ENCODE measurements at places on chromosomes 7 and 10.
A peak's percentile ranks its signal among the peaks of the same experiment; 100 is the strongest.

- peak; percentile 64 for DNase-seq
Observed at GRCh38 chr7:98250789-98251188, 1.2 kb downstream of the TECPR1 start.

DNA sequence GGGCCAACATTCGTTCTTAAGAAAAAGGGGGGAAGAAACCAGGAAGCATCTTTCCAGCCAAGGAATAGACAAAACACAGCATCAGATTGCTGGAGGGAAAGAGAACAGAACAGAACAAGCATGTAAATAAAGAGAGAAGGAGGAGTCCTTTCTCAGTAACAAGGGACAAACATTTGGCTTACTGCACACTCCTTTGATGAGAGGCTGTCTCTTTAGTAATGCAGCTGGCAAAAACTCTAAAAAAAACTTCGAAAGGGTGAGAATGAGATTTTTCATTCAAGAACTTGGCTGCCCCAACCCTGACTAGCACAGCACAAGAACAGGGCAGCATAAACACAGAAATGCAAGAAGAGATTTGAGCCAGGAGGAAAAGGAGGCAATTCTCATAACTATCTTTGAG, 38.9 kb upstream of the IL6 start:
- no peak for DNase-seq

DNA sequence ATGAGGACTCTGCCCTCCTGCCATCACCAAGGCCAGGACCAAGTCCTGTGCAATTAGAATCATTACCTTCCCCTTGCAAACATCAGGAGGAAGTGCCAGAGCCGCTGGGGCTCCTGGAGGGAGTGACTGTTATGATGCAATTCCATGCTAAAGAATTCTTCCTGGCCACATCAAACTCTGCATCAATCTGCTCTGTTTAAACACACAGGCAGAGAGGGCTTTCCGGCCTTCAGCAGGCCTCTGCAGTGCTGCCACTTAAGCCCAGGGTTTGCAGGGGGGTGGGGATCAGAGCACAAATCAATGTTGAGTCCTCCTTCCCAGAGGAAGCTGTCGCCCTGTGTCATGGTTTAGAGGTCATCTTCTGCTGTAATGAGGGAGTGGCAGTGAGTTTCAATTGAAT, 58.1 kb downstream of the CTBP2 start:
- no peak for DNase-seq

GRCh38 chr10:113267619-113268562, 285.0 kb upstream of the HABP2 start:
- no peak for DNase-seq

DNA sequence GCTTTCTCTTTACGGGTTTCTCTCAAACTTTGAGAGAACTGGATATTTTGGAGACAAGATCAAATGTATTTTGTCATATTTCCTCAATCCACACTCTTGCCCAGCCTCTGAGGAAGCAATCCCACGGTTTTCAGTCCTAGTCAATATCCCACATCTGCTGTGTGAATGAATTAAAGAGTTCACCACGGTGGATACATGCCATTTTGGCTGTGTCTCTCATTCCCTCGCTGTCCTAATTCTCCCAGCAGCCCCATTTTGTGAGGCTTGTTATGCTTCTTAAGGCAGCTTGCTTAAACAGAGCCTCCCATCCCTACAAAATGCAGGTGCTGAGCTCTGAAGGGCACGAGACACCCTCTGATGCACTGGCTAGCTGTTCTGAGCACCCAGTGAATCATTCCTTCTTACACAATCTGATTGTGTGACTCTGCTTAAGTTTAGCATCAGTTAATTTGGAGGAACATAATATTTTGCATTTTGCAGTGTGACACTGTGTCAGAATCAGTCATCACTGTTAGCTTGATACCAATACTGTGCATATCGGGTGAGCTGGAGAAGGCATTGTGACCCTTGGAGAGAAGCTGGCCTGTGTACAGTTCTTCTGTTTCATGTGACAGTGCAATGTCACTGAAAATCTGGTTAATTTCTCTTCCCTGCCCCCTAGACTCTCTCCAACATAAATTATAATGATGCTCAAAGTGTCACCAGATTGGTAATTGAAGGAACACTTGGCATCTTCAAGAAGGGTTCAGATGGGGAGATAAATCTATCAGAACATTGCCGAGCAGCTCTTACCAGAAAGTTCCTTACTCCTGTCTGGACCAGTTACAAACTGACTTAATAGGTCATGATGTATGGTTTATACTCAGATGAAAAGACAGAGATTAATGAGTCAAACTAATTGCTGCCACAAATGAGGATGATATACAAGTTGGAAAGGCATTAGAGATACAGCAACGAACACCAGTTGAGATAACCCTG, 103.7 kb upstream of the AOAH start:
- DNase-seq: no peak

DNA sequence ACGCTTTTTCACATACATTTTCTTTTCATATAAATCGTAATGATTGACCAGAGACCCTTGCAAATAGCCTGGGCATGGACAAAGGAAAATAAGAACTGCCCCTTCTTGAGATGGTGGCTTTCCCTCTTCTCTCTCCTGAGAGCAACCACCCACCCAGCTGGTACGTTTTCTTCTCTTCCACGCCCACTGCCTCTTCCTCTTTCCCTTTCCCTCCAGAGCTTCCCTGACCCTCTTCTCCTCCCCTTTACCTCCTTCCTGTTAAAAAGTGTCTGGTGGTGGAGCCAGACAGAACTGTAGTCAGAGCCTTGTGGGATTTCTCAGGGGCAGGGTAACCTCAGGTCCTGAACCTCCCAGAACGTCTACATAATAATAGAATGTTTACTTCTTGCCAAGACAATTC, 23.2 kb downstream of the GPR141 start:
- DNase-seq: no peak

GRCh38 chr7:27102581-27103442, at the start of gene HOXA2:
TSS of gene HOXA2 (minus strand) at chr7:27102683. CDS start at chr7:27102500, 183 bp downstream.
- no peak for DNase-seq

DNA sequence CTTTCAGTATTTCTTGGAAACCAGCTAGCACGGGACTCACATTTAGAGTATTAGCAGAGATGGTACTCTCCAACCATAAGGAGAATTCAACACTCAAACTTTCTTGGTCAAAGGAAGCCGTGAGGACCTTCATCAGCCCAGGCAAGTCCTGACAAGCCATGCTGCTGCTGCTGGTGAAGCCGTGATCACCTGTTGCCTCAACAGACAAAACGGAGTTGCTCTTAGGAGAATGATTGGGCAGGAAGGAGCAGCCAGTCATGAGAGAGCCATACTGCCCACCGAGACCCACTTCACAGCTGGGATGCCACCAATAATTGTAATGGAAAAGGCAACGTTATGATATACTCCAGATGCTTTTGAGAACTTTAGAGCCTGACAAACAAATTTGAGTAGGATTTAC, 60.8 kb upstream of the PLPP4 start:
- DNase-seq: peak; percentile 2

- no peak for DNase-seq
Observed at GRCh38 chr7:49643321-49643720, 130.1 kb upstream of the VWC2 start.

DNA sequence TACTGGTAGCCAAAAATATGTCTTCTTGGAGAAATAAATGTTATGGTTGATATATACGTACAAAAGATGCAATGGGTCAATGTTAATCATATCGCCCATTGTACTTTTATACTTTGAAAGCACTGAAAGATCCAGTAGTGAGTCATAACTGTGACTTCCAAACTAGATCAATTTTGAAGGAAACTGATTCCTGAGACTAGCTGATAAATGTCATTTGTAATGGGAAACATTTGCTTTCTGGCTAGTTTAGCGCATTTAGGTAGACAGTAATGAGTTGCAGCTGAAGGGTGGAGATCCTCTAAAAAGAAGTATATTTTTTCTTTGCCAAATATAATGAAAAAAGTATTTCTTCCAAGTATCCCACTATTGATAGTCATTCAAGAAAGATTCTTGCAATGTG, 53.5 kb upstream of the ARHGAP21 start:
- DNase-seq: no peak

DNA sequence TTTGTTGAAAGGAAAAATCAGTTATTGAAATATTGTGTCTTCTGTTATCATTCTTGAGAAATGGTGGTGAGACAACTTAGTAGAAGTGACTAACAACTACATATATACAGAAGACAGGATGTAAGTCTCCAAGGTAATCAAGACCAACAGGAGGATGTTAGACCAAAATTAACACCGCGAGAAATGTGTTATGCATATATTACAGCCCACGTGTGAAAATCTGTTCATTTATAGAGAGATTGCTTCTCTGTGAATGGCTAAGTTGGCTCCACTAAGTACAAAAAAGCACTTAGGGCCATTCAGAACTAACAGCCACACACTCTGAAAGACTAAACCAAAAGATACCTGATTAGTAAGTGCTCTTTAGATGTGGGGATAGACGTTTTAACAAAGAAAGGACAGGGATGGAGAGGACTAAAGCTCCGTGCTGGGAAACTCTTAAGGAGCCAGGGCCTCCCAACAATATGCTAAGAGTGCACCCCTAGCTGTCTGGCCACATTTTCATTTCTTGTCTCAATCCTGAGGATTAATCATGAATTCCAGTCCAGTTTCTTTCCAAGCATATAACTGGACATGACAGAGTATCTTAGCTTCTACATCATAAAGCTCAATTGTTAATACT, 26.5 kb downstream of the HDAC9 start:
- peak; percentile 67 for DNase-seq

GRCh38 chr10:104330168-104331110, 7.8 kb downstream of the ITPRIP start:
- no peak for DNase-seq

DNA sequence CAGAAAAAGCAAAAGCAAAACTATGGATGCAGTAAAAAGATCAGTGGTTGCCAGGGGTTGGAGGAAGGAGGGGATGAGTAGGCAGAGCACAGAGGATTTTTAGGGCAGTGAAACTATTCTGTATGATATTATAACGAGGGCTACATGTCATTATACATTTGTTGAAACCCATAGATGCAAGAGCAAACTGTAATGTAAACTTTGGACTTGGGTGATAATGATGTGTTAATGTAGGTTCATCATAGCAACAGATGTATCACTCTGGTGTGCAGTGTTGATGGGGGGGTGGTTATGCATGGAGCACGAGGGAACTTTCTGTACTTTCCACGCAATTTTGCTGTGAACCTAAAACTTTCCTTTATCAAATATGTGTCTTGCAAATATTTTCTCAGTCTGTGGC, 23.2 kb downstream of the SLK start:
- peak; percentile 26 for DNase-seq

DNA sequence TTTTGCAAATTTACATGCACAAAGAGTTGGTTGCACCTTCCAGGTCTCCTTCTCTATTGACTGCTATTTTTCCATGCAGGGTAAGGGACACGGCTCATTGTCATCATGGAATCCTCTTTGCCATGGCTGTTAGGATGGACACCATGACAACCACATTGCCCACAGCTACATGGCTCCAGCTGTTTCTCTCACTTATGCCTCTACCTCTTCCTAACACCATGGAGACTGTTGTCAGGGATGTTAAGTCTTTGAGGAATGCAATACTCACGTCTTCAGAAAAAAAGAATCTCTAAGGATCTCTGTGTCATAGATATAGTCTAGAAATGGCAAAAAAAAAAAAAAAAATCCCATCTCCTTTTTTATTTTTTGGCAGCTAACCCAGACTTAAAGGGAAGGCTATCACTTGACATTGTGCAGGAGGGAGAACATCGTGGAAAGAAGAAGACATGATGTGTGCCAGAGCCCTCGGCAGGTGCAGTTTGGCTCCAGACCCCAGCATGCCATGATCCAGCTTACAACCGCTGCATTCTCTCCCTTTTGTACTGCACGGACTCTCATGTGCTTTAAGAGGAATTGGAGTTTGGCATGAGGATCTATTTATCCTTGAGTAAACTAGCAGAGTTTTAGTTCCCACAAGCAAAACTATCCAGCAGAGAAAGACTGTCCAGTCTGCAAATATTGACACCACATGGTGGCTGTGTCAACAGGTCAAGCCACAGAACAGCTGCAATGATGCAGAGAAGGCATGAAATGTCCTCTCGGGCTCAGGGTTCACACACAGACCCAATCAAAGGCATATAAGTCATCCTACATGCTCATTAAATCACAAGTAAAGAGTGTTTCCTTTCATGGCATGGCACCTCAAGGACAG, 70.8 kb downstream of the FRMD4A start:
- no peak for DNase-seq

DNA sequence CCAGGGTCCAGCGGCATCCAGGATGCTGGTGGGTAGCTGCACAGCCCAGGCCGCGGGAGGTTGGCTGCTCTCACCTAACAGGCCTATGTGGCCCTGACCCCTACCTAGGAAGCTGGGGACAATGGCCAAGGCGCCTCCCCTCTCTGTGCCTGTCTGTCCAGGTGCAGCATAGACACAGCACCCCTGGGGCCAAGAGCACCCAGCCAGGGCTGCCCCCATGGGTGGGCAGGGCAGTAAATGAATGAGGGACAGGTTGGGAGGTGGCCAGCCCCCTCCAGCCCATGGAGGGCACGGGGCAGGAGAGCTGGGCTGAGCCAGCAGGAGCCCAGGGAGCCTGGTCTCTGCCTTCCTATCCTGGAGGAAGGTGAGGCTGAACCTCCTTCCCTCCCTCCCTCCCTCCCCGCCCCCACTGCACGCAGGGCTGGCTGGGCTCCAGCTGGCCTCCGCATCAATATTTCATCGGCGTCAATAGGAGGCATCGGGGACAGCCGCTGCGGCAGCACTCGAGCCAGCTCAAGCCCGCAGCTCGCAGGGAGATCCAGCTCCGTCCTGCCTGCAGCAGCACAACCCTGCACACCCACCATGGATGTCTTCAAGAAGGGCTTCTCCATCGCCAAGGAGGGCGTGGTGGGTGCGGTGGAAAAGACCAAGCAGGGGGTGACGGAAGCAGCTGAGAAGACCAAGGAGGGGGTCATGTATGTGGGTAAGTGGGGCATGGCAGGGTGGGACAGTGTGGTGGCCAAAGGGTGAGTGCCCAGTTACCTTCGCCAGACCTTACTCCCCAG, at the start of gene SNCG:
SNCG (plus strand) TSS at position 484 of the 785 bp plus-strand sequence; CDS start at position 583, 99 bp downstream.
- DNase-seq: no peak

- peak; percentile 16 for DNase-seq
Observed at GRCh38 chr10:118488710-118489497, 106.5 kb downstream of the PRLHR start.

DNA sequence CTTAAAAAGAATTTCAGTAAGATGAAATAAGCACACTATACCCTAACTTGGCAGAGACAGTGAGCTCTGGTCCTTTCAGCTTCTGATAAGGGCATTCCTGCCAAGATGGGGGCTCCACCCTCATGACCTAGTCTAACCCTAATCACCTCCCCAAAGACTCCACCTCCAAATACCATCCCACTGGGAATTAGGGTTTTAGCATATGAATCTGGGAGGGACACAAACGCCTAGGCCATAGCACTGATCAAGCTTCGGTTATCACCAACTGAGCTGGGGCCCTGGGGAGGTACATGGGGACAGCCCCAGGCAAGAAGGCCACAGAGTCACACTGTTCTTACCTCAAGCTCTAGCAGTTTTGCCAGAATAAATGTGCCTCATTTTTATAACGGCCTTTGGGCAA, 31.4 kb downstream of the PALS2 start:
- DNase-seq: no peak

DNA sequence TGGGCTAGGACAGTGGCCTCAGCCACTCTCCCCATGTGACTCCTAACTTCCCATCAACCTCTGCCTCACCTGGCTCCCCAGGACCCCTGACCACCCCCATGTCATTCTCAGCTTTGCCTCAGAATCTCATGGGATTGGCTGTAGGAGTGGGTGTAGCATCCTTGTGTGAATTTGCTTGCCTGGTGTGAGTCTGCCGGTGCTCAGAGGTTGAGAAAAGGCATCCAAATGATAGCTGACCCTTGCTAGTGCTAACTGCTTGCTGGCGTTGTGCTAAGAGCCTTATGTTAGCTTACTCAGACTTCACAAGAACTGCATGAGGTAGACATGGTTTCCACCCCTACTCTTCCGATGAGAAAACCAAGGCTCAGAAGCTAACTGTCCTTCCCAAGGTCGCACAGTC, 74.2 kb downstream of the COL13A1 start:
- no peak for DNase-seq

All from GM12865 (cell line).